ENCODE measurements at places on chromosomes 7 and 10. TPM values are rescaled to one million over a fixed set of nuclear protein-coding genes. Genes with fewer than 3 reads are reported as not detected.

The SPDYE6 gene
- polyA plus RNA-seq, result not detected

The HOXA4 gene
- polyA plus RNA-seq, result not detected

The INHBA gene
- 0.30 TPM for polyA plus RNA-seq

The GOLGA7B gene
- polyA plus RNA-seq, result 30.4 TPM

The CFAP58 gene
- polyA plus RNA-seq, result not detected

The OR6B1 gene
- polyA plus RNA-seq, result not detected

The TUBGCP2 gene
- 34.5 TPM for polyA plus RNA-seq

The GHRHR gene
- polyA plus RNA-seq, result not detected

The GPR141 gene
- polyA plus RNA-seq, result not detected

The WNT2 gene
- polyA plus RNA-seq, result not detected

The EGR2 gene
- polyA plus RNA-seq, result 1.7 TPM

The CCDC136 gene
- 41.3 TPM for polyA plus RNA-seq

The AGBL3 gene
- 9.5 TPM for polyA plus RNA-seq

The PALD1 gene
- 0.98 TPM for polyA plus RNA-seq

The TRPV6 gene
- 0.30 TPM for polyA plus RNA-seq

The MOGAT3 gene
- not detected for polyA plus RNA-seq

The EBLN1 gene
- polyA plus RNA-seq, result not detected

All from neural cell (in vitro differentiated cells).